Left renal cortex interstitium (tissue), 4 donors: ENCODE measurements at places on chromosomes 2 and 18. TPM values are rescaled to one million over a fixed set of nuclear protein-coding genes. Genes with fewer than 3 reads are reported as not detected.

- no peak for DNase-seq
These were observed 620.9 kb upstream of the CELF4 start for GRCh38 chr18:38186491-38186890.

DNA sequence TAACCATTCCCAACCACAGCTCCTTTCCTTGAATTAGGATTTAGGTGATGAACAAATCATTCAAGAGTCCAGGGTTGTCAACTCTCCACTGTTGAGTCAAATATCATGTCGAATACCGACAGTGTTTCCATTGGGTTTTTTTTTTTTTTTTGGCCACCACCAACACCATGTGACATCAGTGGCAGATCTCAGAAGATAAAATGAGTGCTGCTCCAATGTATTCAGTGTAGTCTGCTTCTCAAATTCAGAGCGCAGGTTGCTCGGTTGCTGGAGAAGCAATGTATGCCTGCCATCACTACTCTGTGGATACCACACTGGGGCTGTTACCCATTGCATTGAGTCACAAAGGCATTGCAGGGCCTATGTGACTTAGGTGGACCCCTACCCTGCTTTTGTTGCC, 10.8 kb upstream of the ATL2 start:
- no peak for DNase-seq

GRCh38 chr2:24702800-24703199, 90.4 kb downstream of the PTRHD1 start:
- no peak for DNase-seq

- no peak for DNase-seq
These were observed 427.1 kb downstream of the RND3 start for GRCh38 chr2:150060341-150060740.

GRCh38 chr18:10485475-10485874, 31.0 kb downstream of the APCDD1 start:
- DNase-seq = no peak

GRCh38 chr18:76380791-76381405, 114.1 kb downstream of the ZNF516 start:
- DNase-seq = no peak

GRCh38 chr18:11726556-11726955, 37.5 kb downstream of the GNAL start:
- no peak for DNase-seq

DNA sequence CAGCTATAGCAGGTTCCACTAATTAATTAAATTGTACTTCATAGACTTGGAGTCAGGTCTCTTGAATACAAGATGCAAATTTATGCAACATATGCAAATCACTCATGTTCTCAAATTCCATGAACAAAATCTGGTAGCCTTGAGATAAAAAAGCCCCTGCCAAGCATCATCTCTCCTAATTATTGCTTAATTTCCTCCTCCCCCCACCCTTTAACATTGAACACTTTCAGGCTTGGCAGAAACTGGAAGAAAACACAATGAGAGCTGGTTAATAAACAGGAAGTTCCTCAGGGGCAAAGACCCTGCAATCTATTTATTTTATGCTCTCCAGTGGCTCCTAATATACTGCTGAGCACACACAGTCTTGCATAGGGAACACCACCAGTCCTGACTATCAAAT, 35.6 kb upstream of the ACVR1 start:
- DNase-seq = no peak

The AAMP gene
- polyA plus RNA-seq = 134 TPM

GRCh38 chr2:163375070-163375469, 360.7 kb downstream of the FIGN start:
- DNase-seq = no peak

- DNase-seq = no peak
These were observed 99.9 kb downstream of the TRIB2 start for GRCh38 chr2:12816379-12817306.

The ARHGAP15 gene
- polyA plus RNA-seq = 3.6 TPM

- DNase-seq = no peak
These were observed 1.5 kb downstream of the ARL5A start for GRCh38 chr2:151826737-151827157.
